ENCODE measurements at places on chromosomes 5 and 9. TPM values are rescaled to one million over a fixed set of nuclear protein-coding genes. Genes with fewer than 3 reads are reported as not detected.

Gene MOB3B
- total RNA-seq = 3.7 TPM

Gene PCDHA1
- not detected for total RNA-seq

Gene ZFP2
- 0.08 TPM for total RNA-seq

Gene C9orf50
- total RNA-seq = not detected

Gene PCDHB8
- 0.40 TPM for total RNA-seq

Gene SOX30
- total RNA-seq = not detected

Gene MAMDC4
- 1.3 TPM for total RNA-seq

Gene SV2C
- total RNA-seq = 0.12 TPM

Gene STC2
- total RNA-seq = 8.7 TPM

Gene MAN1B1
- 46.2 TPM for total RNA-seq

- ATAC-seq = no peak
Measured at GRCh38 chr5:114377946-114378345, 16.1 kb downstream of the KCNN2 start.

GRCh38 chr5:1652873-1653697, 129.3 kb upstream of the LPCAT1 start:
- ATAC-seq = peak; percentile 59

- ATAC-seq = no peak
Measured at GRCh38 chr9:135204177-135204576, 116.7 kb downstream of the OLFM1 start.

- ATAC-seq = peak; percentile 60
Measured at GRCh38 chr9:91223000-91223399, 138.7 kb downstream of the AUH start.

- ATAC-seq = no peak
Measured at GRCh38 chr5:154267516-154267915, 77.0 kb downstream of the GALNT10 start.

DNA sequence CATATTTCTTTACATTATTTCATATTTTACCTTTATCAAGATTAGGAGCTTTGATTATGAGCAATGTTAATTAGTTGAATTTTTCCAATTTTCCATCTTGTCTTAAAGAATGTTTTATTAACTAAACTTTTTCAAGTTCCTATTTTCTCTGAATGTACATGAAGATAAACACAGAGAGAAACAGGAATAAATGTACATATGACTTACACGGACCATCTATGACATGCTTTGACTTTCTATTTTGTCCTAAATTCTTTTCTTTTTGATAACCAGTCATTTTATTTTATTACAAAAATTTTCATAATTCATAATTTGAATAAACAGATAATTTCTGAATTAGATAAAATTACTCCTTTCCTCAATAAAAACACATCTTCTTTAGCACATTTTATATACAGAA, 1038.8 kb upstream of the ARRDC3 start:
- ATAC-seq = no peak

- no peak for ATAC-seq
Measured at GRCh38 chr5:160494451-160494850, 72.8 kb downstream of the PTTG1 start.

DNA sequence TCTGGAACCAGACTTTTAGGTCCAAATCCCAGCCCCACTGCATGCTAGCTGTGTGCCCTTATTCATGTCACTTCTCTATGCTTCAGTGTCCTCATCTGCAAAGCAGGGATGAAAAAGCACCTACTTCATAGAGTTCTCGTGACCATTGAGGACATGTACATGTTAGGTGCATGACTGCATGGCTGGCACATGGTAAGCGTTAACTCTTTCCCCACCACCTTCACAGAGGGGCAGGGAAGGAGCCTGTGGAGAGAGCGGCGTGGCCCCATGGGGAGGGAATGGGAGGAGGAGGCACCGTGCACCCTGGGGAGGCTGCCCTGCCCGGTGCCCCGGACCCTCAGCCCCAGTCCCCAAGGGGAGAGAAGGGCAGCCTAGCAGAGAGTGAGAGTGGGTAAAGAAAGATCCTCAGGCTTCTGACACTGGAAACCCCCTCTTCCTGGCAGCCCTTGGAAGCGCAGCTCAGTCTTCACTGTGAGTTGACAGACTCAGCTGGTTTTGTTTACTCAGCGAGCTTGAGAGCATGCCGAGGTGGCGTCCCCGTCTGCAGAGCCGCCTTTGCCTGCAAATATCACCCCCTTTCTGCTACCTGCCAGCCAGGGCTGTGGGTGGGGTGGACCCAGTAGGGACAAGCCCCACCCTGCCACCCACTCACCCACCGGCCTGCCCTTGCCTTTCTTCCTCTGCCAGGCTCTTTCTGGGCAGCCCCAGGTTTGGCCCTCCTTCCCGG, 10.6 kb upstream of the ANGPTL2 start:
- ATAC-seq = peak; percentile 2

DNA sequence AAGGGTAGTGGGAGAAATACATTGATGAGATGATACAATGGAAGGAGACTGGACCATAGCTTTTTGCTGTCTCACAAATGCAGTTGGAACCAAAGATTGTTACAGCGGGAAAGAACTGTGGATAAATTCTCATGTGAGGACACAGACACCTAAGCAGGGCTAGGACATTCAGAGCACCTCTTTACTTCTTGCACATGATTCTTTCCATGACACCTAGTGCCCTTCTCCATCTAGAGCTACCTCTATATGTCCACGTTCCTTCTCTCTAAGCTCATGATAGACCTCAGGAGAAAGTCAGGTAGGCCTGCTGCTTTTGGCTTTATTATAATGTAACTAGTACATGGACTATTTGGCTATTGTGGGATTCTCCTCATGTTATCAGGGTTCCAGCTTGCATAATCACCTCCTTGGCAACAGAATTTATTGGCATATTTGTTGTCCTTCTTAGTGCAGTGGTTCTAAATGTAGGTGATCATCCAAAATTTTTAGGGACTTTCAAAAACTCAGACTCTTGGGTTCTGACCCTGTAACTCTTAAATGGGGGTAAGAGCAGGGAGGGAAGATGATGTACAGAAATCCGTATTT, 27.2 kb downstream of the NR3C1 start:
- ATAC-seq = no peak

GRCh38 chr9:131117121-131117761, 8.1 kb upstream of the NUP214 start:
- peak; percentile 7 for ATAC-seq

- ATAC-seq = no peak
Measured at GRCh38 chr9:88678008-88678407, 143.0 kb downstream of the NXNL2 start.

DNA sequence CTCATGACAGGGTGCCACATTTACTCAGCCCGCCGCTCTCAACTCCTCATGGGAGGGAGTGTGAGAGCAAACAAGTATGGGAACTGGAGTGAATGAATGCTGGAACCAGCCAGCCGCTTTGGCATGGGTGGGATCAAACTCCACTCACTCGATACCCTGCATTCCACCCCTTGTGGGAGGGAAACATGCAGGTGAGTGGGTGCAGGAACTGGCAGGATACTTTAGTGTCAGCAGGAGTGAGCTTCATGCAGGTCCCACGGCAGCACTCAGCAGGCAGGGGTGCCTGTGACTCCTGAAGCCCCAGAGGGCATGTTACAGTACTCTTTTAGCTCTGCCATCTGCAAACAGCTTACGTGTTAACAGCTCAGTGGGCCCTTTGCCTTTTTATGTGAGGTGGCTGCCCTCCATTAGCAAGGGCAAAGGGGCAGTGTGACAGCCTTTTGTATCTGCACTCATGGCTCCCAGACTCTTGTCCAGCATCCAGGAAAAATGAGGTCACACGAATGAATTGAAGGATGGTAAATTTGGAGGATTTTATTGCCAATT, 433.2 kb upstream of the NMUR2 start:
- no peak for ATAC-seq

DNA sequence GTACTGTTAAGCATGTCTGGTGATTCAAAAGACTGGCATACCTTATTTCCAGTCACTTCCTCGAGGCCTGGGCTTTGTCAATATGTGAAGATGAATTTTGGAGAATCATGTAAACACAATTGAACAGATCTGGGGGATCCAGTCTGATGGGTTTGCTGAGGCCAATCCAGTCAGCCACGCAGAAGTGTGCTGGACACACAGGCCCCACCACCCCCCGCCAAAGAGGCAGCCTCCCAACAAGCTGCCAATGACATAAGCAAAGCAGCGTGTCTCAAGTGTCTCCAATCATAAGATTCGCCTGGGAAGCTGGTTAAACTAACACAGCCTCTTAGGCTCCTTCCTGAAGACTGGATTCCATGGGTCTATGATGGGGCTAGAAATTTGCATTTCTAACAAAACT, 192.9 kb upstream of the KLF9 start:
- ATAC-seq = no peak

GRCh38 chr5:171832775-171833174, 47.2 kb downstream of the SMIM23 start:
- ATAC-seq = no peak

- ATAC-seq = no peak
Measured at GRCh38 chr9:108087781-108088180, 598.2 kb upstream of the KLF4 start.
